ENCODE measurements at places on chromosomes 5 and 9. TPM values are rescaled to one million over a fixed set of nuclear protein-coding genes. Genes with fewer than 3 reads are reported as not detected.

Gene KCNMB1
- 82.8 TPM for polyA plus RNA-seq

Gene AK8
- polyA plus RNA-seq = 1.1 TPM

Gene ENHO
- polyA plus RNA-seq = 1.8 TPM

Gene LOX
- 15.0 TPM for polyA plus RNA-seq

Gene DNAH5
- 0.18 TPM for polyA plus RNA-seq

Gene PCDHGA11
- polyA plus RNA-seq = 1.9 TPM

Data from urinary bladder (tissue), 4 donors.